ENCODE measurements at places on chromosomes 1 and 21.

DNA sequence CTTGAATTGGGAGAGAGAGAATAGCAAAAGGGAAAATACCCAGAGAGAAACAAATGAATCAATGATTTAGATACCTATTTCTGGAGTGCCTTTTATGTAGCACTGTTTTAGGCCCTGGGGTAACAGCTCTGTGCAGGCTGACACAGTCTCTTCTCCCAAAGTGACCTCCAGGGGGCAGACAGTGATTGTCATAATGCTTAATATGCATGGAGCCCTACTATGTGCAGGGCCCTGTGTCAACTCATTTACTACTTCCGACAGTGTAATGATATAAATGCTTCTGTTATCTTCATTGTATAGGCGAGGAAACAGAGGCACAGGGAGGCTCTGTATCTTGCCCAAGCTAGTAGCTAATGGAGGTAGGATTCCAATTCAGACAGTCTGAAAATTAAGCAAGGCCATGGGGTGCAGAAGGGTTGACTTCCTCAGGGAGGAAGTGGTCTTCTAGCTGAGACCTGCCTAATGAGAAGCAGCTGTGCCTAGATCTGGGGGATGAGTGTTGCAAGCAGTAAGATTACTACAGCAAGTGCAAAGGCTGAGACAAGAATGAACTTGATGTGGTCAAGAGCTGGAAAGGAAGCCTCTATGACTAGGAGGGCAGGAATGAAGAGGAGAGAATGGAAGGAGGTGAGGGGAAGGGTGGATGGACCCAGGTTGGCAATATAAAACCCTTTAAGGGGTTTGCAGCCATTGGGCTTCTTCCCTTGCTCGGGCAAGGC, 16.2 kb upstream of the SERINC2 start:
- DNase-seq = no peak

DNA sequence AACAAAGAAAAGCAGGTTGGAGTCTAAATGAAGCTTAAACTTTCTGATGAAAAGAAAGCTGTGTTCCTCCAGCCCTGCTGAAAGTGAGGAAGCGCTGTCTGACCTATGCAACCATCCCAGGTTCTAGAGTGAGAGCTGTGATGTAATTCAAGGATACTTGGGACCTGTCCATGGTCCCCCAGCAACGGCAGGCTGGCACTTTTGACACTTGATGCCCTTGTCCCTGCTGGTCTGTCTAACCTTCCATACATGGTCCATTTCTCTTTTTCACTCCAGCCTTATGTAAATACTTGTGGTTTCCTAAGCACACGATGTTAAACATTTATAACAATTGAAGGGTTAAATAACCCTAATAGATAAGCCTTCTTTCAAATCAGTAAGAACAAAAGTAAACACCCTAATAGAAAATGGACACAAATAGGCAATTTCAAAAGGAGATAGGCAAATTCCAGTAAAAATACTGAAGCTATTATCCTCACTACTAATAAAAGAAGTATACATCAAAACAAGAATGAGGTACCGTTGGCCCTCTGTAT, 17.7 kb upstream of the KDM4A start:
- no peak for DNase-seq

DNA sequence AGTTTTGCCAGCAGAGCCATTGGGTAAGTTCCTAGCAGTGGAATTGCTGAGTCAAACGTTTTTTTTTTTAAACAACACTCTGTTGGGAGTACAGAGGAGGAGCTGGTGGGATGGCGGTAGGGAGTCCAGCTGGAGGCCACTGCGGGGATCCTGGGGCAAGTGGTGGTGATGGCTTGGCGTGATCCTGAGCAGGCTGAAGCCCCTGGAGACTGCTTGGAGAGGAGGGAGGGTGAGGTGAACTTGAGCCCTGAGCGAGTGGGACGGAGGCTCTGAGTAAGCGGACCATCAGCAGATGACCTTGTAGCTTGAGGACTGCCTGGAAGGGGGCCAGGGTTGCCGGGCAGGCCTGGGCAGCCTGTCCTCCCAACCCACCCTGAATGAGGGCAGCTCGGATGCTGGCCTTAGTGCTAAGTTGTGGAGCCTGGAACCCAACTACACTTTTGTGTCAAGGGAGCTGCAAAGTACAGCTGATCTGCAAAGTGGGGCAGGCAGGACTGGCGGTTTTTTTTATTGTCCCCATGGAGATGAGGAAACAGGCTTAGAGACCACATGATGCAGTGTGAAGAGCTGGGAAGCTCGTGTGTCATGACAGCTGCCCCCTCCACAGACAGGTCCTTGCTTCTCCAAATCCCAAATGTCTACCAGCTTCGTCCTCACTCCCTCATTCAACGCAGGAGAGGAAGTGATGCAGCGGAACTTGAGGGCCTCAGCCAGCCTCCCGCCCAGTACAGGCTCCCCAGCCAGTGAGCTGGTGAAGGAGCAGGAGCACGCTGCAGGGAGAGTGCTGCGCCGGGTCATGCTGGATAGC, 20.2 kb downstream of the MRPL37 start:
- DNase-seq = no peak

GRCh38 chr1:112317140-112317539, 78.9 kb upstream of the CTTNBP2NL start:
- DNase-seq = no peak

- DNase-seq = no peak
Observed at GRCh38 chr1:26138974-26139558, 19.8 kb upstream of the FAM110D start.

- no peak for DNase-seq
Observed at GRCh38 chr1:32775640-32776337, 41.4 kb downstream of the YARS1 start.

GRCh38 chr1:86567341-86567740, 20.5 kb downstream of the CLCA4 start:
- no peak for DNase-seq

DNA sequence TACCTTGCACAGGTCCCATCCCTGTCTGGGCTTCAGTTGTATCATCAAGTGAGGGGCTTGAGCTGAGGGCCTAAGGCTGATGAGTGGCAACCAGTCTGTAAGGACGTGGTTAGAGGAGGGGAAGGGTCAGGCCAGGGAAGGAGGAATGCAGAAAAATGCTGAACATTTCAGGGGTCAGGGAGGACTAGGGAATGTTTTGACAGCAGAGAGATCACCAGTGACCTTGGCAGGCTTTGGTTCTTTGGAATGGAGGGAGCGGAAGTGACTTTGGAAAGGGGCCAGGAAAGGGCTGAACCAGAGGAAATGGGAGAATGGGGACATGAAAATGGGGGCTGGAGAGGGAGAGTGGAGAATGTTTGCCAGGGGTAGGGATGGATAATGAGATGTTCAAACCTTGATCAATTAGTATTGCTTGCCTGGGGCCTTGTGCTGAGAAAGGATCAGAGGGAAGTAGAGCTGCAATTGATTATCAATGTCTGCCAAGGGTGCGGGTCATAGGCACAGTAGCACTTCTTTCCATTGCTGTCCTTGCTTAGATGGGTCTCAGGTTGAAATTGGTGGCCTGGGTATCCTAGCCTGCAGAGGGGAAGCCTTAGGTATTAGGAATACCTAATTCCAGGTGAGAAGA, 7.4 kb downstream of the LDLRAP1 start:
- DNase-seq = no peak
